ENCODE measurements at places on chromosomes 4 and X.

GRCh38 chr4:163137581-163137980, 29.1 kb downstream of the NAF1 start:
- DNase-seq: no peak

GRCh38 chr4:40144716-40145115, 52.1 kb upstream of the RHOH start:
- no peak for DNase-seq

- DNase-seq: no peak
Observed at GRCh38 chr4:129246910-129247461, 151.0 kb downstream of the C4orf33 start.

- DNase-seq: no peak
Observed at GRCh38 chr4:15234116-15234855, 193.5 kb upstream of the C1QTNF7 start.

DNA sequence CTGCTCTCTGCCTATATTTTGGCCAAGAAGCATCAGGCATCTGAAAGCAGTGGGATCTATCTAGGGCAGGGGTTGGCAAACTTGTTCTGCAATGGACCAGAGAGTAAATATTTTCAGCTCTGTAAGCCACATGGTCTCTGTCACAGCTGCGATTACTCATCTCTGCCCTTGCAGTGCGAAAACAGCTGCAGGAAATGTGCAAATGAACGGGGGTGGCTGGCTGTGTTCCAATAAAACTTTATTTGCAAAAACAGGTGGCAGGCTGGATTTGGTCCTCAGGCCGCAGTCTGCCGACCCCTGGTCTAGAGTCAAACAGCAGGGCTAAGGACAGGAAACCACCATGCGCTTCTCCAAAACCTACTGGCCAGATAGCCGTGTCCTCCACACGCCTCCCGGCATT, 48.6 kb downstream of the ACOX3 start:
- DNase-seq: no peak

GRCh38 chr4:162151386-162151785, 12.4 kb downstream of the FSTL5 start:
- no peak for DNase-seq

DNA sequence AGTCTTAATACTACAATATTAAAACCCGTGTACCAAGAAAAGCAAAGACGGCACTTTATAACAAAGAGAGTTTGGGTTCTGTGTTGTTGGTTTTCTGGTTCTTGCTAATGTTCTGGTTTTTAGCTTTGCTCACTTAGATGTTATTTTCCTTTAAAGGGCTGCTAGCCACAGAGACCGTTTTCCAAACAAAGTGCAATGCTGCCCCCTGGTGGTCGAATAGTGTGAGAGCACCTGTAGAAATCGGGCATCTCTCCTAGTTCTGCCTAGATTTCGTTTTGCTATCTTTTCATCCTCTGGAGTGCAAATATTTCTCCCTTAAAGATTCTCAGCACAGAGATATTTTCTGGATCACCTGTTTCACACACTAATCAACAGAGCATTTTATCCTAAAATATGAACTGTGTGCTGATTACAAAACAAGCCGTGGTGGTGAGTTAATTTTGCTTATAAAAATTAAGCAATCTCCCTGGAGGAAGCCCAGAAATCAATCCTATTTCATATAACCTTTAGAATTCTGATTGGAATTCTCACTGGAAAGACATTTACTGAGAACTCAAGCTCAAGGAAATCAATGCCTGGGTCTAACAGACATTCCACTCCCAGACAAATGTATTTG, 334.5 kb upstream of the NOCT start:
- DNase-seq: peak; percentile 52

DNA sequence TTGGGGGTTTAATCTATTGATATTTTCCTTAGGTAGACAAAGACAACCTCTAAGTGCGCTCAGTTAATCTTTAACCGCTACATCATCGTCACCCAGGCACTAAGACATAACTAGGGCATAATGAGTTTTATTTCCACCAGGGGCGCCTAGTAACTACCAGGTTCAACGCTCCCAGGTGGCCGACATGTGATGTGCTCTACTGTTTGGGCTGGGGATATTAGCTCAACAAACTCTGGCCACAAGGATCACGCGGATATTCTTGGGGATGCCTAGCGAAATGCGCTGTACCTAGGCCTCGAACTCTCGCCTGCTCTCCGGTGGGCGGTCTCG, 915 bp upstream of the RAB33B start:
- peak; percentile 50 for DNase-seq

- DNase-seq: no peak
Observed at GRCh38 chrX:38940547-38940946, 139.3 kb downstream of the MID1IP1 start.

- DNase-seq: no peak
Observed at GRCh38 chrX:55142206-55142918, 53.5 kb downstream of the PAGE2 start.
